ELR (cell line): ENCODE measurements at places on chromosomes 3 and 15.

- no peak for DNase-seq
Measured at GRCh38 chr3:143753006-143753405, 95.3 kb downstream of the SLC9A9 start.

- peak; percentile 82 for DNase-seq
Measured at GRCh38 chr3:100650651-100651619, 41.5 kb downstream of the ADGRG7 start.

DNA sequence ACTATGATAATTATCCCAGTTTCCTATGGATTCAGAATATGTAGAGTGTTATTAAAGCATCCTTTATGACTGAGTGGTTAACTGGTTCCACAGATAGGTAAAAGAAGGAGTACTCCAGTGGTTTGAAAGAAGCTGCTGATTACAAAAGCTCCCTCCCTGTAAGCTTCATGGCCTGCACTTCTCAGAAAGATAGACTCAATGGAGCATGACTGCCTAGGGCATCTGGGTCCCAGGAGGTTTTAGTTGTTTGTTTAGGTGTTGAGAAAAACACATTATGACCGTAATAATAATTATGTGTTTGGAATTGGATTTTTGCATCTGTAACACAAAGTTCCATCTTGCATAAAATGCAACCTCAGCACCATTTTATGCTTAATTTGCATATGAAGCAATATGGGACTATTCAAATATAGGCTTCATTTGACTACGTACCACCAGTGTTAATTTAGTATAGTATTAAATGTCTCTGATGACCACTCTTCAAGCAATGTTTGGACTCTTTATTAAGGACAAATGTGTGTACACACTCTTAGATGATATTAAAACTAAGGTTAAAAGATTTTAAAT, 121.1 kb downstream of the ROBO2 start:
- DNase-seq: no peak

- DNase-seq: no peak
Measured at GRCh38 chr3:151320131-151320530, 3.5 kb upstream of the GPR87 start.

GRCh38 chr3:160929595-160929994, 173.6 kb downstream of the PPM1L start:
- peak; percentile 12 for DNase-seq

DNA sequence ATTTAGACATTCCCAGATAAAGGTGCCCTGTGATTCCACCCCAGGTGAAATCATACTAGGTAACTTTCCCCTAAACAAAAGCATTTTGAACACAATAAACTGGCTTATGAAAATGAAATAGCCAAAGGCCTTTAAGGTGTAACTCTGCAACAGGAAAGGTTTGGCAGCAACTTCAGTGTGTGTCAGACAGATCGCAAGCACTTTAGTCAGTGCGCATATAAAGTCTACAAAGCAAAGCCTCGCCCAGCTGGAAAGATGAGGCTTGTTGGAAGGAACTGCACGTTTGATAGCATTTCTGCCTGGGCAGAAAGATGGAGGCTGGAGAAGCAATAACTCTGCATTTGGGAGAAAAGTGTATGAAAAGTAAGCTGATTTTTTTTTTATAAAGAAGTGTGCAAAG, 57.9 kb downstream of the PRICKLE2 start:
- DNase-seq: no peak

DNA sequence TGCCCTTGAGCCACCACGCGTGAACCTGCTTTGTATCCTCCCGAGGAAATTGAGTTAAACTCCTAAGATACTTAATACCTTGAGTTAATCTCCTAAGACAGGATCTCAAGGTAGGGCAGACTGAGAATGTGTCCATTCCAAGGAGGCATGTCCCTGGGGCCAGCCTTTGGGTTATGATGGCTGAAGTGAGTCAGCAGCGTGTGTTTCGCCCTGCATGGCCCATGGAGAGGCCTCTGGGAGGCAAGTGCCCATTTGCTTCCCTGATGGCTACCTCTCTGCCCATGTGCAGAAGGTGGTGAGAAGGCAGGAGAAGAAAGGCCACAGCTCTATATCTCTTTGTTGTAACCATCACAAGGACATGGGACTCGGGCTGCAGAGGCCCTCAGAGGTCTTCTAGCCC, 36.7 kb upstream of the LIMD1 start:
- peak; percentile 8 for DNase-seq

GRCh38 chr15:79050341-79050740, 40.2 kb downstream of the RASGRF1 start:
- no peak for DNase-seq

GRCh38 chr15:68299436-68299835, 21.9 kb downstream of the FEM1B start:
- no peak for DNase-seq

DNA sequence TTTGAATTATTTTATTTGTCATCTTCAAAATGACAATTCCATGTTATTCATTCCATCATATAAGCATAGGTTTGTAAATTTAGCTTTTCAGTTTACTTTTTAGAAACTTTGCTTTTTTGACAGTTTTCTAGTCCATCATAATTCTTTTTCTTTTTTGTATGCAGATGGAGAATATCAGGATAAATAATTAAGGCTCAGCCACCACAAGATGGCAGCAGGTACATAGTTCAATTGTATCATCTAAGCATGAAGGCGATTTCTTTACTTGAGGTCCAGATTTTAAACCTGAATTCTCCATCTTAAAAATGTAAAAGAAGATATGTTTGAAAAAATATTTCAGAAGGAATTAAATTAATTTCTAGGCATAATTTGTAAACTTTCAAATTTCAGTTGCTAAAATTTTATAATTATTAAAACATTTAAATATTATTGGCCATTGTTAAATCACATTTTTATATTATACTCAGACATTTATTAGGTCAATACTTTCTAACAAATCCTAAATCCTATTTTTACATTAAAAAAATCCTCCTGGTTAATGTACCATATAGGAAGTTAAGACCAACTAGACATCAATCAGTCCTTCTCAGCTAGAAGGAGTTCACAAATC, 15.1 kb downstream of the PLSCR5 start:
- peak; percentile 67 for DNase-seq

GRCh38 chr15:39591896-39592315, 11.0 kb downstream of the THBS1 start:
- peak; percentile 15 for DNase-seq

DNA sequence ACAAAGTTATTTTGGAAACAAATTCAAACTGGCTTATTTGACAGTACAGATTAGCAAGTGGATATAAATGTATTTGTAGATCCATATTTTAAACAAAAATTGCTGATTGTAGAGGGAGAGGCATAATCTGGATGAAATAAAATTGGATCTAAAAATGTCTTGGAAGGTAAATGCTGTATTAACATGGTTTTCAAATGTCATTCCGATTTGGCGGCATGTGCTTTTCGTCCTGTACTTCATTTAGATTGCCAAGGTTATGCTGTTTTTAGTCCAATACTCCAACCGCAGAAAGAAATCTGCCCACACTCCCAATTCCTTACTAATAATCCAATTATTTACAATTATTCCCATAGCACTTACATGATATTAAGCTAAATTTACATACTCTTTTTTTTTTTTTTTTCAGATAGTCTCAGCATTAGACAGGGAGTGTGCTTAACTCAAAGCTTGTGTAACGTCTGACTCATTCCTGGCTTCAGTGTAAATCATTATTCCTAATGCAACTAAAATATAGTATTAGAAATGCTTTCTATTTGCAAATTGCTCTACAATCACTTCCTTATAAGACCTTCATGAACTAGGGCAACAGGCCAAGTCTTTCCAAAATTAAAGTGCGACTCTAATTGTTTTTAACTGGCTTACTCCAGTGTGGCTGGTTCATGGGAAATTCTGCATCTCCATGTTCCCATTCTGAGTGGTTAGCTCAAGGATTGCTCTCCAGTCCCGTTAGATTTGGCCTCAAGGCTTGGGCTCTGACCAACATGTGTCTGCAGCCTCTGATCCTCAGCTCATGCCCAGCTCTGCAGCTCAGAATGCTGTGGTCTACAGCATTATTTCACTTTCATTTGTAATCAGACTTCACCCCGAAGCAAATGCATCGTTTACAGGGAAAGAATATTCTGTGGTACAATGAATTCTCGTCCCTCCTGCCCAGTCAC, 103.9 kb downstream of the FBN1 start:
- DNase-seq: peak; percentile 88

DNA sequence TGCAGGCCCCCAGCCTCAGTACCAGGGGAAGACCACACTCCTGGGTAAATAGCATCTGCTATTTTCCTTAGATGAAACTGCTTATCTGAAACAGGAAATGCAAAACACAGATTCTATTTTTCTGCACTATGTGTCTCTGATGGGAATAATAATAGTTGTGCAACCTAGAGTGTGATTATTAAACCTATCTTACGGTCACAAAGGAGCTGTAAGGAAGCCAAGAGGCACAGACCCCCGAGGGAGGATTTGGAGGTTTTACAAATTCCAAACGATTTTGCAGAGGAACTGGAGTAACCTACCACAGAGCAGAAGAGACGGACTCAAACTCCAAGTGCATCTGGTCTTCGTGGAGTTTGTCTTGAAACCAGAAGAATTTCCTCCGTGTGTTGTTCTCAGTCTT, 14.1 kb upstream of the APOD start:
- DNase-seq: no peak

- no peak for DNase-seq
Measured at GRCh38 chr15:67136802-67137201, 71.4 kb downstream of the SMAD3 start.

DNA sequence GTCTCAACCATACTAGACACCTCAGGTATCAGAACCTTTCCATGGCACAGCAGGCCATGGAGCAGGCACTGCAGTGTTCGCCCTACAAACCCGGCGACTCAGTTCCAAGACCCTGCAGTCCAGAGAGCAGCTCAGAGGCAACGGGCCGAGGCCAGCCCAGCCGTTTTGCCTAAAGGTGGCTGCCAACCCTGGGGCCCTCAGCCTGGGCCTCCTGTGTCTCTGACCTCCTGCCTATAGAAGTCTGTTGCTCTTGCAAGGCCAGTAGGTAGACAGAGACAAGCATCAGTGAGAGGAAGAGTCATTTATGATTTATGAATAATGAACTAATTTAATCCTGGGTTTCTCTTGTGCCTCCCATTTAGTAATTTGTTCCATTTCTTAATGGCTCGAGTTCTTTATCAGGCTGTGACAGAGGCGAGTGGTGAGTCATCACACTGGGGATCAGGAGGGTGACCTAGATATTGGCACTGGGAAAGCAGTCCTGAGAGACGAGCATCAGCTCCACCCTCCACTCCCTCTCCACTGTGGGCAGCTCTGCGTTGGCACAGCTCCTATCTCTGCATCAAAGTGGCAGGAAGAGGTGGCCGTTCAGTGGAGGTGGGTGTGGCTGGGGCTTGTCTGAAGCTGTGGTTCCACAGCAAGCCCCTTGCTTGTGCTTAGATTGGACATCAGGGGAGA, 79.8 kb downstream of the ABHD5 start:
- peak; percentile 41 for DNase-seq

GRCh38 chr15:97903971-97904572, 56.4 kb upstream of the ARRDC4 start:
- peak; percentile 70 for DNase-seq

GRCh38 chr15:38991126-38991525, 426.5 kb upstream of the RASGRP1 start:
- peak; percentile 56 for DNase-seq

GRCh38 chr15:101351736-101352135, 56.7 kb upstream of the SNRPA1 start:
- DNase-seq: no peak

DNA sequence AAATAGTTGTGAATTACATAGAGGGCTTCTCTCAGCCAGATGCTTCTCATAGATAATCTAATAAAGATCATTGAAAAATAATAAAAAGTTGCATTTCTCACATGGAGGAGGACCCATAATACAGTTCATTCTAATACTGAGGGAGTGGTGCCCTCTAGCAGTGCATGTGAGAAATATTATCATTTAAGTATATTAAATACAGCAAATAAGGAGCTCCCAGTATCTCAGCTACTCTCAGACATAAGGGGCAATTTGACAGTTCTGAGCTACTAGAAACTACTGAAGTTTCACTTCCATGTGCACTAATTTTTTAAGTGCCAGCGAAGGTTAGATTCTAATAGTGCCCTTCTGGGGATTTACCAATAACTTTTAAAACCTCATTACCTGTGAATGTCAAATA, 188.3 kb downstream of the IL5RA start:
- peak; percentile 0 for DNase-seq

GRCh38 chr3:32403663-32404062, 12.0 kb downstream of the CMTM7 start:
- DNase-seq: no peak

DNA sequence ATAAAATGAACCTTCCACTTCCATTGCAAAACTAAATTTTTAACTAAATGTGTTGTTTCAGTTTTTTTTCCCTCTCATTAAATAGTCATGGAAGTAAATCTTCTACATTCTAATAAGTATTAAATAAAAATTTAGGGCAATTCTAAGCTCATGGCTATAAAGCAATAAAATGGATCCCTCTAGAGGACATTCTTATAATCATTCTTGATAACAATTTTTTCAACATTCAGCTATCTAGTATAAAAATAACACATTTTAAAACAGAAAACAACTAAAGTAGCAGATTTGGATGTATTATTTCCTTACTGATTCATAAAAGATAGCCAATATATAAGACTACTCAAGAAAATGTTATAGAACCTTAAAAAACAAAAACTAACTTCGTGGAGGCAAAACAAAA, 393.1 kb downstream of the PLOD2 start:
- peak; percentile 37 for DNase-seq

- peak; percentile 54 for DNase-seq
Measured at GRCh38 chr3:133928903-133929607, 33.4 kb upstream of the RAB6B start.

GRCh38 chr15:29678504-29679034, 143.7 kb downstream of the TJP1 start:
- no peak for DNase-seq

GRCh38 chr15:71437404-71437803, 322.1 kb downstream of the THSD4 start:
- no peak for DNase-seq

- DNase-seq: peak; percentile 38
Measured at GRCh38 chr3:48563382-48563918, at the start of gene UCN2. Gene UCN2, minus strand, starts transcription at chr3:48563781. Its CDS starts 657 bp downstream, at chr3:48563124.

- DNase-seq: peak; percentile 47
Measured at GRCh38 chr15:39165020-39165706, 415.7 kb upstream of the THBS1 start.

DNA sequence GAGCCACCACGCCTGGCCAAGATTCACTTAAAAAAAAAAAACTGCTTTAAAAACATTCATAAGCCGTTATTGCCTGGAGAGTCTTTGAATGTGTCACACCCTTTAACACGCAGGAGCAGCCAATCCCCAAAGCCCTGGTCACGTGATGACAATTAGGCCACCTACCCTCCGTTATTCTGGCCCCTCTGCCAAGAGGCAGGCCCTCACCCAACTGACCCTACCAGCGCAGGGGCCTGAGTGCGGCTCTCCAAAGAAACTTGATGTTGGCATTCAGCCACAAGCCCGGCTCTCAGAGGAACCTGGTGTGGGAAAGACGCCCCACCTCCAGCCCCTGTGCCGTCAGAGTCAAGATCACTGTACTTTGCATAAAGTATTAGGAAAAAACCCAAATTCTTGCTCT, 11.6 kb upstream of the MUC4 start:
- DNase-seq: no peak

DNA sequence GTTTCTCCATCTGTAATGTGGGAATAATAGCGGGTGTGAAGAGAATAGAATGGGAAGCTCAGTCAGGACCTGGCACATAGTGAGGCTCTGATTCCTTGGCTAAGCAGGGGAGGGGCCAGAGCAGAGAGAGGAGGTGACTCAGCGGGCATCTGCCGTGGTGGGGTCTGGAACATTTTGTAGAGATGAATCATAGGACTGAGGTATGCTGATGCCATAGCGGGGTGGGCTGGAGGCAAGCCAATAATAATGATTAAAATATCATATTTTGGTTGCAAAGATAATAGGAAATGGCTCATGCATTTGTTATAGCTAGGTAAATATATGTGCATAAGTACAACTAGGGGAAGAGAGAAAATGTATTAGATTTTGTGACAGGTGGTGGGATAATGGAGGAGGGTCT, 11.2 kb downstream of the TGM4 start:
- peak; percentile 98 for DNase-seq
